ENCODE measurements at places on chromosomes 4 and X. TPM values are rescaled to one million over a fixed set of nuclear protein-coding genes. Genes with fewer than 3 reads are reported as not detected.

GRCh38 chr4:134537701-134538100 lies 336.1 kb upstream of the PABPC4L start:
- no peak for DNase-seq
- no peaks in the 10 kb centered on the region for H3K4me1 ChIP-seq
- H3K4me3 ChIP-seq: no peak overlapping the region
- H3K27me3 ChIP-seq: no peaks in the 10 kb centered on the region

- no peaks in the 10 kb centered on the region for H3K27me3 ChIP-seq
- DNase-seq: no peak
- no peak overlapping the region for H3K27ac ChIP-seq
- H3K36me3 ChIP-seq: no peaks in the 10 kb centered on the region
Measured at GRCh38 chrX:78650906-78651437, 8.2 kb downstream of the RTL3 start.

DNA sequence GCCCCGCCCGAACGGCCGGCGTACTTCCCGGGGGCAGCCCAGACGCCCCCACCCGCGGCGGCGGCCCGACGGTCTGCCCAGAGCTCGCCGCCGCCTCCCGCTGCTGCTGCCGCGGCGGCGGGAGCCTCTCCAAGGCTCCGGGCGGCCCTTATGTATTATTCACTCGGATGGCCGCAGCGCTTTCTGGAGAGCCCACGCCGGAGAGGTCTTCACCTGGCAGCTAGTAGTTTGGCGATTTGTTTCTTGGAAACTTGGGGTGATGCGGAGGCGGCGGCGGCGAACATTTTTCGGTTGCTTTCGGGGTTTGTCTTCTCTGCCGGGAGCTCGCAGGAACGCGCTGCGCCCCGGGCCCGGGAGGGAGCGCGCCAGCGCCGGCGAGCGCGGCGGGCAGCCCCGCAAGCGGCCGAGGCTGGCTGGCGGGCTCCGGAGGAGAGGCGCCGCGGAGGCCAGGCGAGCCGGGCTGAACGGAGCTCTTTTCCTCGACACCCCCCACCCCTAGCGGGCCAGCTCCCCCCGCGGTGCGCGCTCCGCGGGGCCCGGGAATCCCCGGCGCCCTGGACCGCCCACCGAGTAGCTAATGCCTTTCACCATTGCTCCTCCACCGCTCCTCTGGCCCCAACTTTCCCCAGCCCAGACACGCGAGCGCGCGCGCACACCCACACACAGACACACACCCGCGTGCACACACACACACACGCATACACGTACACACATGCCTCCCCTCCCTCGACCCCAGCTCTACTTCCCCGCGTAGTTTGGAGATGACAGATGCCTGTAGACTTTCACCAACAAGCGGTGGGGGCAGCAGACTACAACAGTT lies 113.5 kb downstream of the DHX15 start:
- no peaks in the 10 kb centered on the region for H3K4me1 ChIP-seq
- H3K27me3 ChIP-seq: peaks cover 76% of the 10 kb centered on the region
- no peak overlapping the region for H3K27ac ChIP-seq
- H3K36me3 ChIP-seq: no peaks in the 10 kb centered on the region
- H3K4me3 ChIP-seq: peak overlapping the region; percentile 48

DNA sequence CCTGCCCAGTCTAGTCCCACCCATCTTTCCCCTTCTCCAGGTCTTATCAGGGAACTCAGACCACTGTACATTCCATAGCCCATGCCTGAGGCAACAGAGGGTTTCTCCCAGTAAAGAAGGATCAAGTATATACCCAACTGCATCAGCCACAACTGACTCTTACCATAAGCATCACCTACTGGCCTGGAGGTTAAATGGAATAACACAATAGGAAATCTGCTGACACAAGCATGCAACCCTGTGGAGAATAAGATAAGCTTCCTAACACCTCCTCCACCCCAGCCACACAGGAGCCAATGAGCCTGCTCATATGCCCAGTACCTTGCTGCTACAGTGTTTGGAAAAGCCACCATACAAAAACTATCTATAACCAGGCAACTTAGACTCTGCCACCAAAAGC lies 34.6 kb upstream of the PLK4 start:
- DNase-seq: no peak
- no peak overlapping the region for H3K4me3 ChIP-seq
- H3K27ac ChIP-seq: no peak overlapping the region
- no peaks in the 10 kb centered on the region for H3K4me1 ChIP-seq
- H3K36me3 ChIP-seq: peaks cover 6% of the 10 kb centered on the region
- no peaks in the 10 kb centered on the region for H3K27me3 ChIP-seq

DNA sequence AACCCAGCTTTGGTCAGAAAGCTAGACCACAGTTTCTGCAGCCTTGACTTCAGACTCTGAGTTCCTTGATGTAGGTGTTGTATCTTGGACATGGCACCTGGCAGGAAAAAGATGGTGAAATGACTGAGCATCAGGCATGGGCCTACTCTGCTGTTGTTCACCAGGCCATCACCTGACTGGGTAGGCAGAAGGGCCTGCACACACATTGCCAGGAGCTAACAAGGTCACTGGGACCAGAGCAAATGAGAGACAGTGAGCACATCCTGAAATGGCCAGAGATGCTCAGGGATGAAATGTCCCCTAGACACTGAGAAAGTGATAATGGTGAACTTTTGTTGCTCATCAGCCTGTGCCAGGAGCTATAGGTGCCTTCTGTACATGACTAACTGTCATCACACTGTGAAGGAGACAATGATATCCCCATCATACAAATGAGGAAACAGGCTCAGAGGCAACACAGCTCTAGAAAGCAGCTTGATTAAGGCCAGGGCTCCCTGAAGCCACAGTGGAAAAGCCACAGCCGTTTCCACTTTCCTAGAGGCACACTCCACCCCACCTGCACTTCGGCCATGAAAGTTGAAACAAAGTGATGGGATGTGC lies 128.3 kb downstream of the TSPAN5 start:
- no peaks in the 10 kb centered on the region for H3K27me3 ChIP-seq
- H3K4me3 ChIP-seq: no peak overlapping the region
- H3K4me1 ChIP-seq: no peaks in the 10 kb centered on the region
- no peak for DNase-seq
- no peaks in the 10 kb centered on the region for H3K36me3 ChIP-seq

DNA sequence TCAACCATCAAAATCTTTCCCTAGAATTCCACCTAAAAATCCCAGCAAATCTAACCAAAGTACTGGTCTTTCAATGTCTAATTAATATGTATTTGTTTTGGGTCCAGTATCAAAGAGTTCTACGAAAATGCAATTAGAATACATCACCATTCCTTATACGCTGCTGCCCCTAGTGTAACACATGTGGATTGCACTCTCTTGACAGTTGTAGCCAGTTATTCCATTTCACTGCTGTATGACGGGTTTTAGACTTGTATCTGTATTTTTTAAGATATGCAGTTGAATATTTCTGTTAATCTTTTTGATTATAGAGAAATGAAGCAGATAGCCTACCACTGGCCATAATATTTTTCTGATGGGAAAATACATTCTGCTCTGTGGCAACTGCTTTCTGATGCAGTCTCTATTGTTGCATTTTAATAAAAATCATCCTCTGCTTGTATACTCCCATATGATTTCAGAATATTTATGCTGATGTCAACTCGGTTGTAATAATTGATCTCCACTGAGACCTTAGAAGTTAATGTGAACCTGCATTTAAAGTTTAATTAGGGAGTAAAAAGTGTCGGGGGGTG lies 17.1 kb upstream of the PAGE2B start:
- H3K4me1 ChIP-seq: no peaks in the 10 kb centered on the region
- DNase-seq: peak; percentile 37
- H3K27ac ChIP-seq: no peak overlapping the region
- no peaks in the 10 kb centered on the region for H3K27me3 ChIP-seq
- no peaks in the 10 kb centered on the region for H3K36me3 ChIP-seq
- no peak overlapping the region for H3K4me3 ChIP-seq

GRCh38 chrX:120304256-120304655 lies 7.0 kb downstream of the TMEM255A start:
- no peak for DNase-seq
- H3K27ac ChIP-seq: no peak overlapping the region
- no peaks in the 10 kb centered on the region for H3K4me1 ChIP-seq
- H3K27me3 ChIP-seq: no peaks in the 10 kb centered on the region
- H3K36me3 ChIP-seq: no peaks in the 10 kb centered on the region
- H3K4me3 ChIP-seq: no peak overlapping the region

GRCh38 chr4:54185044-54185780 lies 43.9 kb upstream of the PDGFRA start:
- no peak overlapping the region for H3K27ac ChIP-seq
- H3K27me3 ChIP-seq: no peaks in the 10 kb centered on the region
- no peak for DNase-seq
- H3K36me3 ChIP-seq: no peaks in the 10 kb centered on the region

AKAP14 gene
- polyA plus RNA-seq: 0.37 TPM

UGT2B11 gene
- polyA plus RNA-seq: not detected

VEGFD gene
- 1.1 TPM for polyA plus RNA-seq

HPRT1 gene
- polyA plus RNA-seq: 24.3 TPM

ACOT9 gene
- polyA plus RNA-seq: 41.3 TPM

All from small intestine (tissue), 16 donors.